ENCODE measurements at places on chromosomes 2 and 18.

DNA sequence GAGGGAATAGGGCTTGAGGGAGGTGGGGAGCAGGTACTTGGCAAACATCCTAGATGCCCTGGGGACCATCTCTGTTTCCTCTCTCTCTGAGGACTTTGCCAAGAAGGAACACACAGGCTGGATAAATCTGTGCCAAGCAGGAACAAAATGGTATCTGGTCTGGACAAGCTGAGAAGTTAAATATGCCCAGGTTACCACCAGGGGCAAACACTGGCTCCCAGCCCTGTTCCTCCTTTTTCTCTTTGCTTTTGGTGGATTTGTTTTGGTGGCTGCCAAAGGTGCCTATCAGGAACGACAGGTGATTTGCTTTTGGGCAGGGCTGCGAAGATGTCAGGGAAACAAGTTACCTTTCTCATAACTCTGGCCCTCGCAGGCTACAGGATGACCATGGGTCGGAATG lies 227.5 kb upstream of the SMAD2 start:
- no peak for DNase-seq

DNA sequence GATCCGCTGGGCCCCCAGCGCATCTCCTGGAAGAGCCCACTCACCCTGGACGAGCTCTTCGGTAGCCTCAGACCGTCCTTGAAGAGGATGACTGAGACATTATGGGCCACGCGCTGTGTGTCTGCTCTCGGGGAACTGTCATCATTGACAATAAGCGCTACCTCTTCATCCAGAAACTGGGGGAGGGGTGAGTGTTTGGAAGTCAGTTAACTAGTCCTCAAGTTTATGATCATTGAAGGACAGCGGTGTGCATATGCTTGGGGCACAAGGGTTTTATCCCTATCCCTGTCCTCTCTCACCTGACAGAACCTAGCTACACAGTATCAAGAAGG lies 586 bp downstream of the STK16 start:
- DNase-seq = no peak

- no peak for DNase-seq
Observed at GRCh38 chr2:150232321-150232720, 255.1 kb downstream of the RND3 start.

GRCh38 chr2:1360557-1361250 lies 52.6 kb upstream of the TPO start:
- DNase-seq = no peak
